Activated naive CD4-positive, alpha-beta T cell (primary cell): ENCODE measurements at places on chromosomes 12 and 14.

- peak; percentile 6 for DNase-seq
These were observed 28.4 kb upstream of the MON2 start for GRCh38 chr12:62438098-62438692.

DNA sequence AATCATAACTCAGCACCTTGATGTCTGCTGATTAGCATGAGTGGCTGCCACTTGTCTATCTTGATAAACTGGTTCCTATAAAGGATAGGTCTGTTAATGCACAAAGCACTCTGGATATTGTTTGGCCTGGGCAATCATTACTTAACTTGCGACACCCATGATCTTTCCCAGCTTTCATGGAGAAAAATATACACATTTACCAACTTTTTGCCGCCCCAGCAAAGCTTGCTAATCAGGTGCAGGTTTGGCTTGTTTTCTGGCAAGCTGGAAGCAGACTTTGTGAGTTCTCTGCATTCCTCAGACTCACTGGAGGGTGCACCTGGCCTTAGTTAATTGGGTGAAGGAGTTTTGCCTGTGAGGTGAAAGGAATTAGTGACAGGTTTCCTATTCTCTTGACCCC lies 1126.4 kb upstream of the FLRT2 start:
- no peak for DNase-seq

- DNase-seq, result no peak
These were observed 1.8 kb upstream of the AQP5 start for GRCh38 chr12:49959685-49960473.

DNA sequence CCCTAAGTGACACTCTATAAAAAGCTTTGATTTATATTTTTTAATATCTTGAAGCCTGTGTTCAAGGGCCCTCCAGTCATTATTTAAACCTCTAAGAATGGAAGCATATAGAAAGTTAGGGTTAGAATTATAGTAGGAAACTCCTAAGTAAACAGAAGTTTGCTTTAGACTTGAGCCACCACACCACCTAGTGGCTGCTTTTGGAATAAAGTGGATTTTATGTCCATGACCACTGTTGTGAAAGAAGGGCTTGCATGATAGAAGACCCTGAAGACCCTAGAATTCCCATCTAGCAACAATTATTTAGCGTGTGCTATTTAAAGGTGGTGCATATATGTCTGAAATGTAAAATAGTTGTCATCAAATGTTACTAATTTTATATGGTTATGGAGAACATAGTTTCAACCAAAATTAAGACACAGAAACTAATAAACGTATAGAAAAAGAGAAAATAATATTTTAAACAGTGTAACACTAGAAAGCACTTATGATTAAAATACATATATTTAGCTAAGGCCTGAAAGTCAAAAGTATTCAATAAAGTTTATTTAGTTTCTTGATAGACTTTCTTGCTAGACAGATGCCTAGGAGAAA lies 21.3 kb downstream of the LRRIQ1 start:
- DNase-seq, result no peak

- DNase-seq, result no peak
These were observed 26.3 kb downstream of the CMA1 start for GRCh38 chr14:24481622-24482324.

- peak; percentile 59 for DNase-seq
These were observed 2.0 kb downstream of the TPI1 start for GRCh38 chr12:6869049-6870021.

DNA sequence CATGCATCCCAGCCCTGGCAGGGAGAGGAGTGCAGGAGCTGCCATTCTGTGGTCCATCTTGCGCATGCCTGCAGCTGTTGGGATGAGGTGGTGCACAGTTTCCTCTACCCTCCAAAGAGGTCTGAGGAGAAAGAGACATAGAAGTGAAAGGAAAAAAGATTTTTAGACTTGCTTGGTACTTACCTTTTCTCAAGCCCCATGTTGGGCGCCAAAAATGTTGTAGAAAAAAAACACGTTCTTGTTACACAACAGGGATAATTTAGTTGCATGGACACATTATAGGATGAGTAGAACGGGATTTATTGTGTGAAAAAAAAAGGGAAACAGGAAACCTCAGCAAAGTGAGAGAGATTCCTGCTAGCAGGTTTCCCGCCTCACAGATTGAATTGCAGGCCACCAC lies 244.4 kb upstream of the GARIN2 start:
- no peak for DNase-seq

GRCh38 chr12:13891902-13892301 lies 89.5 kb downstream of the GRIN2B start:
- no peak for DNase-seq

- no peak for DNase-seq
These were observed 334.2 kb downstream of the BMP4 start for GRCh38 chr14:53622447-53622846.

- DNase-seq, result no peak
These were observed 237.3 kb downstream of the ADGRD1 start for GRCh38 chr12:131190965-131191364.

GRCh38 chr12:99334285-99335056 lies 313.1 kb upstream of the GARIN6 start:
- no peak for DNase-seq

GRCh38 chr12:12717586-12718380 lies 615 bp downstream of the CDKN1B start:
- no peak for DNase-seq

GRCh38 chr12:43310596-43310995 lies 241.4 kb downstream of the ADAMTS20 start:
- DNase-seq, result no peak

- DNase-seq, result no peak
These were observed 67.0 kb downstream of the SDR9C7 start for GRCh38 chr12:56867216-56867615.

GRCh38 chr12:68497702-68498101 lies 113.0 kb upstream of the RAP1B start:
- DNase-seq, result no peak

DNA sequence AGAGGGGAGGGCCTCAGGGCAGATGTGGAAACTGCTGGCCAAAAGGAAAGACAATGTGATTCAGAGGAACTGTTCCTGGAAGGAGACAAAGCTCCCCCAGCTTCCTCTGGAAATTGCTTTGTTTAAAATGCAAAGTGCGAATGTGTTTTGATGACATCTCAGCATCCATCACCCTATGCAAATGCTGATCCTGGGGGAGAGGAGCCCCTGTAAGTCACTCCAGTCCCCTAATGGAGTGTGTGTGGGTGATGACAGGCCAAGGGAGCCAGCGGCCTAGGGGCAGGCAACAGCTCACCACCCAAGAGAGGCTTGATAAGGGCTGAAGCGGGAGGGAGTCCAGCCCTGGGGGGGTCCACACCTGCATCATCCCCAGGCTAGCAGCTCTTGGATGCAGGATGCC lies 134.2 kb downstream of the ESRRB start:
- DNase-seq, result no peak

DNA sequence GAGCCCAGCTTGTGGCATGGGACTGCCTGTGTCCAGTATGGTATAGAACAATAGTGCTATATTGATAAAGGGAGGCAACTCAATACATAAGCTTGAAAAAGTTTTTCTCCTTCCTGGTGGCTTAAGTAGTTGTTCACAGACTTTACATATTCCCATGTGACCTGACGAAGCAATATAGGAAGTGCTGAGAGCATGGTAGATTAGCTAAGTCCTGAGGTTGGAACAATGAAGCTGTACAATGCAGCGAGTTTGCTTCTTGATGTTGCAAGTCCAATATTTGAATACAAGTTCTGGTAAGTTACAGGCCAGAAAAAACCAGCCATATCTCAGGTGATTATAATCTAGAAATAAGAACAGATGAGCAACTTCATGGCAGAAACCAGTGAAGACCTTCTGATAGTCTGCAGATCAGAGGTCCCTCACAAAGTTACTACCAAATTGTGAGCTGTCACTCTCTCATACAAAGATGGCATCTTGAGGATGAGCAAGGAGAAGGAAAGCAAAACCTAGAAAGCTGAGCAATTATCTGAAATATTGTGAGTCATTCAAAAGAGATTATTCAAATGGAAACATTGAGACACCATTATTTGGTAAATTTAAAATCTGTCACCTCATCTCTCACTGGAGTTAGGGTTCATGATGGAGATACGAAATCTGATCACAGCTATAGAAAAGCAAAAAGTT lies 72.9 kb upstream of the BTG1 start:
- no peak for DNase-seq

GRCh38 chr12:28936711-28937110 lies 212.4 kb upstream of the FAR2 start:
- DNase-seq, result no peak

GRCh38 chr12:29051221-29051620 lies 97.9 kb upstream of the FAR2 start:
- DNase-seq, result no peak

- no peak for DNase-seq
These were observed 8.3 kb downstream of the ABHD4 start for GRCh38 chr14:22606380-22606779.
